Stimulated activated CD8-positive, alpha-beta memory T cell treated with anti-CD3 and anti-CD28 coated beads, Interleukin-7, amount 100 ng/mL, for 1 hour (primary cell): ENCODE measurements at places on chromosomes 4 and X.

DNA sequence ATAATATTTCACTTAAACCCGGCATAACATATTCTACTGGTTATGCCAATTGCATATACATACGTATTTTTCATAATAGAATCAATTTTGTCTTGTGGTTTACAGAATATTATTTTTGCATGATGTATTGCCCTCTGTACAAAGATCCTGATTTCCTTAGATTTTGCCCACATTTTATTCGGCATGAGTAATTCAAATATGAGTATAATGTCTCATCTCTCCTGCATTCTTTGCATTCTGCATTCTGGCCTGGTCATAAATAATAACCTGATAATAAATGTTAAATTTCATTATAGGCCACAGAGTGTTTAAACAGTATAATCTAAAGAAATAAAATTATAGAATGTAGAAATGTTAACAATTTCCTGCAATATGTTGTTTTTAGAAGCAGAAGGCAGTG lies 205.3 kb downstream of the TLL1 start:
- no peak for DNase-seq

DNA sequence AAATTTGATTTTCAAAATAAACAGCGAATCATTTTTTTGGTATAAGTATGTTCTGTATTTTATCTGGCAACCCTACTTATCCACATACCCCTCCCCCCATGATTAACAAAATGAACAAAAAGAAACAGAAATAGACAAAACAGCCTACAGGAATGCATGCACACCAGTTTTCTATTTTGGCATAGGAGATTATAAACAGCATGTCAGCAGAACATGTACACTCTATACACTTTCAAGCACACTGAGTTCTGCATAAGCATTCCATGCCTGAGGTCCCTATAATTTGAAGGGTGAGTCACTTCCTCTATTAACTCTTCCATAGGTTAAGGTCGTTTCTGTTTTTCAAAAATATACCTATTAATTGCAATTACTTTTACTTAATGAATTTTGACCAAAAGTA lies 28.0 kb upstream of the ZNF280C start:
- DNase-seq = no peak

DNA sequence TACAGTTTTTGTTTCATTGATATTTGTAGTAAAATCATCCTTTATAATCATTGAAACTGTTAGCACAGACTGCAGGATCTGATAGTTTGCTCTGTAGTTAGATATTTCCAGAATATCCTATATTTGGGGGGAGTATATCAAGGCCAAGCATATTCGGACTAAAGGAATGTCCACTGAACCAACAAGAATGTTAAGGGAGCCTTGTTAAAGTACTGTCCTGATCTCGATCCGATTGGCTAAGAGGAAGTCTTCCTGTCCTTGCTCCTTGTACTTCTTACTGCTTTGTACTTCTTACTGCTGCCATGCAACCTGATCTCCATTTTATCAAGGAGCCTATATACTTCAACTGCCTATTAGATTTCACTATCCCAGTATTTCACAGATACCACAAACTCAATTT lies 449.3 kb downstream of the RPA4 start:
- DNase-seq = no peak

DNA sequence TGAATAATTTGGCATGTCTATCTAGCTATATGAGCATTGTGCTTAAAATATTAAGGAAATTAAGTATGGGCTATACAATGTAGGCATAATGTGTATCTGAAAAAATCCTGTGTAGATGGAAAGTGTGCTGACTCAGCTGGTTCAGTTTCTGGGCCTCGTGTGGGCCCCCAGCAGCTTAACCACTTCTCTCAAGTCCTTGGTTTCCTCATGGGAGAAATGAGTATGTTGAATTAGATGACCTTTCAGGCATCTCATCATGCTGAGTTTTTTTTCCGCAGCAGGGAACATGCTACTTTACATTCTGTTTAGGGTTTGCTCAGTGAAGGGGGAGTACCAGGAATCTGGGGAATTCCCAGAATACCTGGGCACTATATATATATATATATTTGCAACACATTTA lies 30.5 kb downstream of the RHOH start:
- no peak for DNase-seq

DNA sequence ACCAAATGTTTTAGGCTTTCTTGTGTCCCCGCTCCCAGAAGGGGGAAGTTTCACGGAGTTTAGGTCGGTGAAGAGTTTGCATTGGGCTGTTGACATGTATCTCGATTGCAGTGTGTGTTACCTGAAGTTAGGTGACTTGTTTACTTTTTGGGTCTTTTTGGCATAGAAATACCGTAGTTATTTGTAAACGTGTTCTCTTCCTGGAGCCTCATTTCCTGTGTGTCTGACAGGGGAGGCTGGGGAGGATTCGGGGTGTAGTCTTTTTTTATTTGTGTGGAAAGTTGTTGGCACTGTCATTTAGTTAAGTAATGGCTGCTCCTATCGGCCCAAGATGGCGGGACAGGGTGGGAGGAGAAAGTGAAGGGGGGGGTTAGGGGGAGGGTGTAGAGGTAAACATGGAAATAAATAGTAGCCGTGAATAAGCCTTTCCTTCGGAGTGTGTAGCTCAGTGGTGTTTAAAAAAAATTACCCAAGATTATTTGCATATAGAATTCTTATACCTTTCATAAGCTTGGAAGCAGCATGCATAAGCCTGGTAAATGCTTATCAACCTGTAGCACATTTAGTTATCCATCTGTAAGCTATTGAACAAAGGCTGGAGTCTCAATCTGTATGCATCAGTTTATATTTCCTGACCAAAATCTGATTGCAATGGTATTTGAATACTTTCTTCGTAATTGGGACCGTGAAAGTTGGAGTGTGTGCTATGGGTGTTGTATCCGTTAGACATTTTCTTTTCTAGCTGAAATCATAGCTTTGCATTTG lies 1.6 kb downstream of the KDM6A start:
- no peak for DNase-seq

- DNase-seq = no peak
Measured at GRCh38 chrX:13081395-13082205, 37.2 kb upstream of the FAM9C start.

- DNase-seq = no peak
Measured at GRCh38 chrX:72351606-72352334, 46.1 kb upstream of the CITED1 start.

DNA sequence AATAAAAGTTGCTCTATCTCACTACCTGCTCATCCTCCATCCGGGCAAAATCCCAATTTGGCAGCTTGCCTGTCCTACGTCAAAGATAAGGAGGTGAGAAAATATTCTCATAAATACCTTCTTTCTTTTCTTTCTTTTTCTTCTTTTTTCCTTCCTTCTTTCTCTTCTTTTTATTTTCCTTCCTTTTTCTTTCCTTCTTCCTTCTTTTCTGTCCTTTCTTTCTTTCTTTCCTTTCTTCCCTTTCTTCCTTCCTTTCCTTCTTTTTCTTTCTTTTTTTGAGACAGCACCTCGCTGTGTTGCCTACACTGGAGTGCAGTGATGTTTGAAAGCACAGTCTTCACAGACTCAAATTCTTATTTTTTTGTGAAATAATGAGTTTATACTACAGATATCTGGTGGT lies 38.6 kb upstream of the NKAP start:
- DNase-seq = no peak

- no peak for DNase-seq
Measured at GRCh38 chr4:144176476-144176875, 36.0 kb upstream of the GYPA start.

DNA sequence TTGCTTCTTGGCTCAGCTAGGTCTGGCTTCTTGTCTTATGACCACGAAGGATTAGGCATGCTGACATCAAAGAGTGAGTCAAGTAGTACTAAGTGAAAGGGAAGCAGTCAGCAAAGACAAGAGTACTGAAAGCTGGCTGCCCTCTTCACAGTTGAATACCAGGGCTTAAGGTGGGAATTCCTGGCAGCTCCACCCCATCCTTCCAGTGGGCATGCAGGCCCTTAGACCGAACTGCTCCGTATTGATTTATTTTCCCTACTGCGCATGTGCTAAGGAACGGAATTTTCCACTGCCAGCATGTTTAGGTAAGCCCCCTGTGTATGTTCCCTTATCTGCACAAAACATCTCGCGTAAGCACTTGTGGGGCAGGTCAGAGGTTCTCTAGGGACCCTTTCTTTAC lies 2320.1 kb downstream of the ARAP2 start:
- DNase-seq = no peak

DNA sequence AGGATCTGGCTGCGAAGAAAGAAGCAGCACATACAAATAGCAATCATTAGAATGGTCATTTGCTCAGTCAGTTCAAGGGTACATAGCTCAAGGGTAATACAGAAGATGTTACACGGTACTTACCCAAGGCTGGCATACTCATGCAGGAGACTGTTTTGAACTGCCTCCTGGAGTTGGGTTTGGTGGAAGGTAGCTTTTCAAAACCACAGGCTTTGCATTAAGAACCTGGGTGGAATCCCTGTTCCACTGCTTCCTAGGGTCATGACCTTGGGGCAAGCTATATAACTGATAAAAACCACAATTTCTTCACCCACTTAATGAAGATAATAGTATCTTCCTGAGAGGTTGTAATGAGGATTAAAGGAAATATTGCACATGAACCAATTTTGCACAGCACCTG lies 36.5 kb downstream of the TBC1D9 start:
- no peak for DNase-seq

DNA sequence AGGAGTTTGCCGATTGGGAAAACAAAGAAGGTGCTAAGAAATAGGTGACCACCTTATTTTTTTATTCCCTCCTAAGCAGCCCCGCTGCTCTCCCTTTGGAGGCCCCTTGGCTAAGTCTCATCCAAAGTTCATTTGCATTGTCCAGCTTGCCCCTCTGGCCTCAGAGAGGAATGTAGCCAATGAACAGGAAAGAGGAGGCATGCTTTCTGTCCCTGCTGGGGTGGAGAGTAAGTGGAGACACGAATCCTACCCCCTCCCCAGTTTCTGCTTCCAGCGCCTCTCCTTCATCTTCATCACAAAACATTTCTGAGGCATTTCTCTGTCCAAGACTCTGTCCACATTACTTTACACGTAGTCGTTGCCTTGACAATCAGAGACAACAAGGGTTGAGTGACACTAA lies 38.7 kb downstream of the NLGN3 start:
- no peak for DNase-seq

DNA sequence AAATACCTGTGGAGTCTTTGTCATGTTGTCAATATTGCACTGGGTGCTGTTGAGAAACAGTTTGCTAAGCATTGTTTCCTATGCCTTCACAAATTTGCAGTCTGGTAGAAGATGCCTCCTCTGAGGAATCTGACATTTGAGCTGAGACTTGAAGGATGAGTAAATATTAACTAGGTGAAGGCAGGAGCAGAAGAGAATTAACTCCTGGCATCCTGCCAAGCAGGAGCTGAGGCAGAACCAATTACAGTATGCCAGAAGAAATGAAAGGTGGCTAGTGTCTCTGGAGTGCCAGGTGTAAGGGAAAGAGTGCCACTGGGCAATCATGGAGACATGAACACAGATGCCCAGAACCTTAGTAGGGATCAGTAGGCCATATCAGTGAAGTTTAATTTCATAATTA lies 1778.2 kb upstream of the PCDH10 start:
- no peak for DNase-seq

- DNase-seq = peak; percentile 46
Measured at GRCh38 chr4:48127682-48128404, 6.2 kb downstream of the TXK start.

GRCh38 chr4:107187091-107187490 lies 151.0 kb upstream of the DKK2 start:
- DNase-seq = no peak

DNA sequence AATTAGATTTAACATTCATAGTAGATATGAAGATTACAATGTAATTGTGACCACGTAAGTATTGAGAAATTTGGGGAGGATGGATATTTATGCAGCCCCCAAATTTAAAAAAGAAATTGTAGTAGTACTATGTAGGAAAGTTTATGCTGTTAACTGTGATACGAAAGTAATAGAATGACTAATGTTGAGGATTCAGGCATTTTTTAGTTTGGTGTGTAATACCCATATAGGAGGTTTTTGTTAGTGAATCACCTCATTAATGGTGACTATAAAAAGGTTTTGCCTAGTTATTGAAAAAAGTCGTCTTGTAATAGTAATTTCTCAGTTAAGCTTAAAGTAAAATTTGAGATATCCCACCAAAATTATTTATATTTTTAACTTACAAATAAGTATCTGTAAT lies 67.2 kb downstream of the SMARCAD1 start:
- no peak for DNase-seq

- DNase-seq = no peak
Measured at GRCh38 chr4:184811526-184812198, 14.1 kb downstream of the ACSL1 start.

DNA sequence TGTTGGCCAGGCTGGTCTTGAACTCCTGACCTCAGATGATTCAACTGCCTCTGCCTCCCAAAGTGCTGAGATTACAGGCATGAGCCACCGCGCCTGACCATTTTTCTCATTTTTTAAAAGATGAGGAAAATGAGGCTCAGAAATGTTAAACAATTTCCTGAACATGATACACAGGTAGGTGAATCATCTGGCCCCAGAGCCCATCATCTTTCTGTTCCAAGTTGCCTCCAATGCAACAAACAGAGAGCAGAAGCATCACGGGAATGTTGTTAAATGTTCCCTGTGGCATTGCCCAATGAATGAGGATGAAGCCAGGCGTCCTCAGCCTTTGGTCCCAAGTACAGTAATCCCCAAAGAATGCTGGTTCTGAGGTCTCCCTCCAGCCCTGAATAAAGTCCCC lies 31.3 kb upstream of the ANXA5 start:
- no peak for DNase-seq

GRCh38 chr4:148574911-148575310 lies 132.7 kb upstream of the NR3C2 start:
- no peak for DNase-seq

DNA sequence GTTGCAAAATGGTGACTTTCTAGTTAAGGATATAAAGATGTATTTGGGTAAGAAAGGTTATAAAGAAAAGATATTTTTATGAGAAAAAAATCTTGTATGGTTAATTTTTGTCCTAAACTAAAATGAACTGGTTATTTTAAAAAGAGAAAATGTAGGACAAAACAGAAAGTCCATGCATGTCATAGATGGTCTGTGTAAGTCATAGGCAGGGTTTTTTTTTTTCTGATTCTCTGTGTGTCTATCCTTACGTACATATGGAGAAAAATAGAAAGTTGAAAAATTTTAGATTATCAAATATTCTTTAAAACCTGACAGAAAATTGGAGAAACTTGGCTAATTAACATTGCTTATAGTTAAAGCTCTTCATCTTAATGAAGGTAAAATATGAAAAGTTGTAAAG lies 493.4 kb downstream of the IQCM start:
- DNase-seq = no peak

- DNase-seq = peak; percentile 35
Measured at GRCh38 chr4:38131371-38132091, 171.3 kb downstream of the PTTG2 start.

- DNase-seq = no peak
Measured at GRCh38 chr4:183182873-183183725, 84.0 kb downstream of the WWC2 start.

- no peak for DNase-seq
Measured at GRCh38 chr4:169398316-169398715, 127.6 kb upstream of the SH3RF1 start.
